ENCODE measurements at places on chromosomes 2 and 18.

DNA sequence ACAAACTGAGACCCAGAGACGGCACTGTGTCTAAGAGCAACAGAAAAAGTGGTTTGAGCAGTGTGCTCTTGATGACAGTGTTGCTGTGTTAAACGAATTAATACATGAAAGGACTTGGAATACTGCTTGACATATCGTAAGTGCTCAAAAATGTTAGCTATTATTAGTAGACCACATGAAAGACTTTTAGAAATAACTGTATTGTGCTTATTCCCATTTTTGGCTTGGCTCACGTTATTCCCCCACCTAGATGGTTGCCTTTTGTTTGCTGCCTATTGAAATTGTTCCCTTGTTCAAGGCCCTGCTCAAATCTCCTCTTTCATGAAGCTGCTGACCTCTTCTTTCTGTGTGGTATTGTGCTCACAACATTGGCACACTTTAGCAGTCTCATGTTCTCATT, 27.8 kb upstream of the C2orf74 start:
- DNase-seq = peak; percentile 79

GRCh38 chr2:98709535-98709934, 21.4 kb downstream of the MGAT4A start:
- DNase-seq = peak; percentile 84

DNA sequence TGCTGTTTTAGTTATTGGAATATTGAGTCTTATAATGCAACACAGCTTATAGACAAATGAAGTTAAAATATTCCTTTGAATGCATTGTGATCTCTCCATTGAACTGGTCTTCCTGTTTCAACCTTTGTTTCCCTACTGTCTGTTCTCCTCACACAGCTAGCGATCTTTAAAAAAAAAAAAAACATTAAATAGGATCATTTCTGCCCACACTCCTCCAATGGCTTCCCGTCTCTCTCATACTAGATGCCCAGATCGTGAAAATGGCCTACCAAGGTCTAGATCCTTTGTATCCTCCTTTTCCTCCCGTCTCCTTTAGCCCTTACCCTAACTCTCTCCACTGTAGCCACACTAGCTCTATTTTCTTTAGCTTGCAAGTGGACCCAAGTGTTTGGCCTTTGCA, 2.4 kb downstream of the FAM171B start:
- DNase-seq = no peak

- no peak for DNase-seq
Measured at GRCh38 chr2:86413296-86414094, 27.7 kb upstream of the KDM3A start.

DNA sequence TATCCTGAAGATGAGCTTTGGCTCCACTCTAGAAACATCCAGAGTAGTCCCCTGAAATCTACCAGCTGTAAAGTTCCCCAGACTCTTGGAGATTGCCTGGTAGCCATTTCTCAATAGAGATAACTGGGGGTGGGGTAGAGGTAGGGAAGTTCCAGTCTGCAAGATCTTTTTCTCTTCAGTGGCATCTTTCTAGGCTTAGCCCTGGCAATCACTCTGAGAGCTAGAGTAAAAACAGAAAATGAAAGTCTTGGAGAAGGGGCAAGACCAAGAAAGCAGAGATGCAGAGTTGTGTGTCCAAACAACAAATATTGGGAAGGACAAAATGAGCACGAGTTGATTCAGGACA, 41.8 kb upstream of the LCLAT1 start:
- DNase-seq = no peak

GRCh38 chr2:39929531-39929930, 150.5 kb upstream of the THUMPD2 start:
- DNase-seq = no peak

DNA sequence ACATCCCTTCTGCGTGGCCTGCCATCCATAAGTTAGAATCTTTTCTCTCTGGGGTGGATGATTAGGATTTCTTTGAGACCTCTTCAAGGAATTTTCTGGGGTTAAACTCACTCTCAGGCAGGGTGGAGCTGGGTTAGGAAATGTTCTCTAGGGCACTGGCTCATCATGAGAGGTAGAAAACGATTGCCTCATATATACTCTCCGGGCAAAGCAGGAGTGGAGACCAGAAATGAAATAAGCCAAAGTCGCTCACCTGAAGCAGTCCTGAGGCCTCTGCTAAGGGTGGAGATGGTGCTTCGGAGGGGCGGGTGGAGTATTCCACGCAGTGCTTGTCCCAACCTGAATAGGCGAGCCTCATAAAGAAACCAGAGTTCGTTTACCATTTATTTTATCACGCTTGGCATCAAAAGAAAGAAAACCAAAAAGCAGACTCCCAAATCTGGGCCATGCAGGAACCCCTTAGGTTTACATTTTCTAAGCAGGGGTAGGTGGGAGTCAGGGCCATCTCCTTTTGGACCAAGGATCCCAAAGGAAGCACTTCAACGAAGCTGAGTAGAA, 249.3 kb upstream of the MEIS1 start:
- DNase-seq = no peak

DNA sequence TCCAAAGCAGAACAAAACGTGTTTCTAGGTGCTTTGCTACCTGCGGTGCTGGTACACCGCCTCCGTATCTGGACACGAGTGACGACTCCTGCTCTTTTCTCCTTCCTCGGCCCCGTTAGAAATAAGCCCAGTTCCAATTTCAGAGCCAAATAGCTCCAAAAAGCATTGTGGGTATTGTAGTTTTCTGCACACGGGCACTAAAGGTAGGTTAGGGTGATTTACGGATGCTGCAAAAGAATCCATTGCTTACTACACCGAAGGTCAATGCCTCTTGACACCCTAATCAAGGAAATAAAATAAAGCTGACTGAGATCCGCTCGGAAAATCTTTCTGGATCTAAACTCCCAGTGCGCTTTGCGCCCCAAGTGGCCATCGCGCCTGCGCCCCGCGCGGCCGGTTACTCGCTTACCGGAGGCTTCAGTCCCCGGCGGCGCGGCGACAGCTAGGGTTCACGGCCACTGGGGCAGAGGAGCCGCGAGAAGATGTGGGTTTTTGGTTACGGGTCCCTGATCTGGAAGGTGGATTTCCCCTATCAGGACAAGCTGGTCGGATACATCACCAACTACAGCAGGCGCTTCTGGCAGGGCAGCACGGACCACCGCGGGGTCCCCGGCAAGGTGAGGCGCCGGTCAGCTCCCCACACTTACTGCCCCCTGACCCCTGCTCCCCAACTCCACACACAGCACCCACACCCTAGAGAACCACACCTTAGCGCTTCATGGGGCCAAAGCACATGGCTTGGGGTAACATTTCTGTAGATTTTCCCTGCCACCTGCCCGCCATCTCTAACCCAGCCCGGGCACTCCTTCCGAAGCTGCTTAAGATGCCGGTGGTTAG, at the start of gene CHAC2:
CHAC2 (plus strand) TSS at position 400 of the 837 bp plus-strand sequence; CDS start at position 483, 83 bp downstream.
- peak; percentile 94 for DNase-seq

- no peak for DNase-seq
Measured at GRCh38 chr18:68504441-68505177, 210.3 kb downstream of the TMX3 start.

GRCh38 chr2:163490281-163490680, 245.5 kb downstream of the FIGN start:
- DNase-seq = no peak

- DNase-seq = no peak
Measured at GRCh38 chr2:27100036-27100435, 13.5 kb downstream of the KHK start.

GRCh38 chr2:44364604-44365003, 2.9 kb downstream of the CAMKMT start:
- no peak for DNase-seq

- peak; percentile 29 for DNase-seq
Measured at GRCh38 chr2:107553539-107553938, 273.2 kb upstream of the RGPD4 start.

DNA sequence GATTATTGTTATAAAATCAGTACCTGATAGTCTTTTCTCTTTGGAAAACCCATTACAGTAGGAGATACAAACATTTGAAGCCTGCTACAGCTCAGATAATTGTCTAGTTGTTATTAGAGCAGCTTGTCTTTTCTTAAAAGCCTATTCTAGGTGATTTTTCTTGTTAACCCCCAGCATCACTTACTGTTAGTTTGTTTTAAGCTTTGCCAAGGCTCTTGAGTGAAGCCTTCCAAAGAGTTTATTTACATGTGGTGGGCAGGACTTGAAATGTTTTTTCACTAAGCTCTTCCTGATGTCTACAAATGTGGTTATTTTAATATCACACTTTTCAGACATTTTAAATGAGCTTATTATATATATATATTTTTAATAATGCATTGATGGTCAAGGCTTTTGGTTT, 791.3 kb downstream of the PLCL1 start:
- no peak for DNase-seq

- peak; percentile 72 for DNase-seq
Measured at GRCh38 chr2:15313657-15314056, 247.5 kb downstream of the NBAS start.

DNA sequence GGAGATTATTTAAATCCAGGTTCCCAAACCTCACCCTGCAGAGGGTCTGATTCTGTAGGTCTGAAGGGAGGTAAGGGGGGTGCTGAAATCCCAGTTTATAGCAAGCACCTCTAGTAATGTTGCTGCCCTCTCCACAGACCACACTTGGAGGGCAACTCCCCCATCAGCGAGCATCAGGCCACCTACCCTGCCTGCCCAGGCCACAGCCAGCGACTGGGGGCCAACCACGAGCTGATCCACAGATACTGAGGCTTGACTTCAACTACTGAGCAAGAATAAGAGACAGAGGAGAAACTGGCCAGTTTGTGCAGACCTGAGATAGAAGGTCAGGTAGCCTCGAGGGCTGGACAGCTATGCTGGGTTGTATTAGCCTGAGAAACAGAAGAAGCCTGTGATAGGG, 36.3 kb upstream of the LBH start:
- no peak for DNase-seq

- DNase-seq = peak; percentile 84
Measured at GRCh38 chr2:230758566-230759480, 46.2 kb downstream of the CAB39 start.

GRCh38 chr2:44273596-44273995, 1.7 kb upstream of the SLC3A1 start:
- no peak for DNase-seq

DNA sequence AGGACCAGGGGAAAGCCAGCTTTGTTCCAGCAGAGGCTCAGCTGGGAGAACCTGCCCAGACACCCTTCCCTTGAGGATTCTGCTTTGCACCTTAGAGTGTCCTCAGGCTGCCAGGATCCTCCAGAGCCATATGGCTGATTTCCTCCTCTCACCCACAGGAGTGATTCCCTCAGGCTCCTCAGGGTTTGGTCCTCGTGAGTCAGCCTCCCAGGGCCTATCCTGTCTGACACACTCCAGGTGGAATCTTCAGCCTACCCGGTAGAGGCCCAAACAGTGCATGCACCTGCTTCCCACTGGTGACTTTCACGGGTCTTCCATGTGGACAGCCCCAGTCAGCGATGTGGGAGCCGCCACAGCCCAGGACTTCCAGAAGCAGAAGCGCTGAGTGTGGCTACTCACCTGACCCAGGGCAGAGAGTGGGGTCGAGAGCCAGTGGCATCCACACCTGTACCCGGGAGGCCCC, 73.3 kb downstream of the TFCP2L1 start:
- no peak for DNase-seq

DNA sequence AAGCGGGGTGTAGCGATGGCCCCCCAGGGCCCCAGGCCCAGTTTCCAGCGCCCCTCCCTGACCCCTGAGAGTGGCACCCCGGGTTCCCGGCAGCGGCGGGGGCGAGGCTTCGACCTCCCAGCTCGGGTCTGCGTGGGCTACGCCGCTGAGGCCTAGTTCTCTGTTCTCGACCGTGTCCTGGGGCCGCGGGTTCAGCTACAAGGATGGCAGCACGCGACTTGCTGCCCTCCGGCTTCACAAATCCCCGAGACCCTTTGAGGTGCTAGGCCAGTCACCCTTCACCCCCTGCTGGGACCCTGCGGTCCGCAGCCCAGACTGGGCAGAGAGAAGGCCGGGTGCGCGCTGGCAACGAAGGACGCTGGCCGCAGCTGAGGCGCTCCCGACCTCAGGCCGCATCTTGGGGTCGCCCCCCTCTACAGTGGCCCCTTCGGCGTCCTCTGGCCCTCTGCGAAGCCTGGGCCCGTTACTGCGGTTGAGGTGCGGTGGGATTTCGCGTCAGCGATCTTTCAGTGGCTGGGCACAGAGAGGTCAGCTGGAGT, 1.2 kb downstream of the OTX1 start:
- no peak for DNase-seq

DNA sequence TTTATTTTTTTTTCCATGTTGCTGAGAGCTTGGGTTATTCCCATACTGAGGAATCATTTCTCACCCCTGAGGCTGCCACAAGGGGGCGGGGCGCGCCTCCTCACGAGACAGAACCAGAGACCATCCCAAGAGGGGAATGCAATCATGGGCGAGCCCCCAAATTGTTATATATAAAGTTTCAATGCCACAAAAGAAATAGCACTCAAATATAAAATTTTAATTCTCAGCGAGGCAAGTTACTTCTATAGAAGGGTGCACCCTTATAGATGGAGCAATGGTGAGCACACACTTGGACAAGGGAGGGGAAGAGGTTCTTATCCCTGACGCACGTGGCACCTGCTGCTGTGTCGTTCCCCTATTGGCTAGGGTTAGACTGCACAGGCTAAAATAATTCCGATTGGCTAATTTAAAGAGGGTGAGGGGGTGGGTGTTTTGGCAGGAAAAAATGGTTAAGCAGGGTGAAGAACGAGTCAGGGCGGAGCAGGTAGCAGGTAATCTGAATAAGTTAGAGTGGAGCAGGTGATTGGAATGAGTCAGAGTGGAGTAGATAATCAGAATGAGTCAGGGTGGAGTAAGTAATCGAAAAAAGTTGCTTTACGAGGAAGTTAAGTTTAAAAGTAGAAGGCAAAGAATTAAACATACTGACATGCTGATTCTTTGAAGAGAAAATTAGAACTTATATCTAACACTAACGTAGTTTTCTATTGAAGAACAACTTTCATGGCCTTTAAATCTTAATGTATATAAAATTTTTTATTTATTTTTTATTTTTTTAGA, 177.5 kb downstream of the MTCL1 start:
- no peak for DNase-seq

DNA sequence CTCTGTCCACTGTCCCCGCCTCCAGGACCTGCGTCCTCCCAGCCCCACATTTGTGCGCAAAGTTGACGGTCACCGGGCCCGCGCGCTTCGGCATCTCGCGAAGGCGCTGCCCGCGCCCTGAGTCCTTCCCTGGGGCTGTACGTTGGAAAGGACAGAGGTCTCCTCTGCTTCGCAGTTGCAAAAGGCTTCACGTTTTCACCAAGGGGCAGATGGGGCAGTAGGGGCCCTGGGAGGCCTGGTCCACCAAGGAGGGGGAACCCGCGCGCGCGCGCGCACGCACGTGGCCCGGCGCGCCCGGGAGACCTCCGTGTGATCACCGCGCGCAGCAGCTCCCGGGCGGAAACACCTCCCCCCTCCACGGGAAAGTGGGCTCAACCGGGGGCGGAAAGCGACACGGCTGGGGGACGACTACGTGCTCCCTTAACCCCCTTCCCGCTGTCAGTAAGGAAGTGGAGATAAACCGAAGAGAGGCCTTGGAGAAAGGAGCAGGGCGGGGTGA, 21.9 kb downstream of the TEX44 start:
- no peak for DNase-seq

Measured in astrocyte of the hippocampus (primary cell).